Transverse colon (tissue), 4 donors: ENCODE measurements at places on chromosomes 16 and 17. TPM values are rescaled to one million over a fixed set of nuclear protein-coding genes. Genes with fewer than 3 reads are reported as not detected.

GRCh38 chr16:17053536-17054160 is 417.1 kb downstream of the XYLT1 start:
- no peak for DNase-seq

- DNase-seq, result no peak
These were observed 53.1 kb upstream of the ENPP7 start for GRCh38 chr17:79677646-79678045.

CFAP119 gene
- 6.0 TPM for total RNA-seq

TMEM92 gene
- total RNA-seq, result 3.7 TPM

DNA sequence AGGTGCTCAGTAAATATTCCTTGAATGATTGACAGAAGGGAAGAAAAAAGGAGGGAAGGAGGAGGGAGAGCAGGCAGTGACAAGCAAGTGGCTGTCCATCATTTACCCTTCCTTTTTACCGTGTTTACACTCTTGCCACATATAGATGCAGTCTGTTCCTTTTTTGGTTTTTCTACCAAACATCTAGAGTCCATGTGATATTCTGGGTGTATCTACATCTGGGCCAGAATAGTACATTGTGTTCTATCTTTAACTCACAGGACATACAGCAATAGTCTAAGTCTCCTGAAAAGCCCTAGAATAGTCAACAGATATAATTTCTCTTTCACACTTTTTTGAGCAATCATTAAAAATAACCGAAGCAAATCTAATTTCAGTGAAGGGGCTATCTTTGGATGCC is 33.5 kb downstream of the KCNJ2 start:
- no peak for DNase-seq

DNA sequence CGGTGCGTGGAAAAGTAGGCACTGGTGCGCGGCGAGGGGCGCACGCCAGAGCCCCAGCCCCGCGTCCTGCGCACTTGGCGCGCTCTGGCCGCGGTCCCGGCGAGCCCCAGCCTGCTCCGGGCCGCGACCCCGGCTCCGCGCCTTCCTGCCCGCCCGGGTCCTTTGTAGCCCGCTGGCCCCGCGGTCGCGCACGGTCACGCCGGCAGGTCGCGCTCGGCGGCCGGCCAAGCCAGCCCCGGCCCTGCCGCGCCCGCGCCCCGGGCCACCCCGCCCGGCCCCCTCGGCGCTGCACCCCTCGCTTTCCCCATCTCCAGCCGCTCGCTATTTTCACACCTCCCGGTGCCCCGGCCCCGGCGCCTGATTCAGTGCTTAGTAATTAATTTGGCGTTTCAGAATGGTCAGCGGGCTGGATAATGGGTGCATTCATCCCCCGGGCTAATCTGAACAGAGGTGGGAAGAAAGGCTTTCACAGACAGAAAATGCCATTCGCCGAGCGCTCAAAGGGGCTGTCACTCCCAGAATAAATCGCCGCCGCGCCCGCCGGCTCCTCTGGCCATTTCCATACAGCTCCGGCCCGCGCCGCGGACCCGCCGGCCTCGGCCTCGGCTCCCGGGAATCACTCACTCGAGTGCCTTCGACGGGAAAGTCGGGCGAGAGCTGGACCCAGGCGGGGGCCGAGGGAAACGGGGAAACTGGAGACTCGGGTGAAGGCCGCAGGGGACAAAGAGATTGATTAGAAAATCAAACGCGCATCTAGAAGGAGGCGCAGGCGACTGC is 17.8 kb upstream of the NTN1 start:
- DNase-seq, result no peak

DNA sequence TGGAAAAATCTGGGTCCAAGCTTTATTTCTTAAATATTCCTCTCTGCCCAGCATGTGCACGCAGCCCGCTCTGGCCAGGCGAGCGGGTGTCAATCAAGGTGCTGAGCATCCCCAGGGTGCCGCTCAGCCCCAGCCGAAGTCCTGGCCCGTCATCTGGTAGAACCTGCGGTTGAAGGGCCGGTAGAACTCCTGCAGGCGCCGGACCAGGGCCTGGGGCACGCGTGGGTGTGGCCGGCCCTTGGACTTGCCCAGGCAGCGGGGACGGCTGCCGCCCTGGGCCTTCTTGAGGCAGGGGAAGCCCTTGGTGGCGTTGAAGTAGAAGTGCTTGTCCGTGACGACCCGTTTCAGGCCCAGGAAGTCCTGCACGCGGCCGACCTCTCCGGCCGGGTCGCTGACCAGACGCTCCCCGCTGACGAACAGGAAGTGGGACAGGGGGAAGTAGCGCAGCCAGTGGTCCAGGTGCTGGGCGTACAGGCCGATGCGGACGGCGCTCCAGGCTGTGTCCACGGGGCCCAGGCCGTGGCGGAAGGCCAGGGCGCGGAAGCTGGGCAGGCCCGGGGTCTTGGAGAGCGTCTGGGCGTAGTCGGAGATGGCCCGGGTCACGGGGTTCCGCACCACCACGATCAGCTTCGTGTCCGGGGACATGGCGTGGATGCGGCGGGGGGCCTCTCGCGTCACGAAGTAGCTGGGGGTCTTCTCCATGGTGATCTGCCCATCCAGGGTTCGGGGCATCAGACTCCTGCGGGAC is 6.6 kb downstream of the HS3ST6 start:
- DNase-seq, result no peak

DNA sequence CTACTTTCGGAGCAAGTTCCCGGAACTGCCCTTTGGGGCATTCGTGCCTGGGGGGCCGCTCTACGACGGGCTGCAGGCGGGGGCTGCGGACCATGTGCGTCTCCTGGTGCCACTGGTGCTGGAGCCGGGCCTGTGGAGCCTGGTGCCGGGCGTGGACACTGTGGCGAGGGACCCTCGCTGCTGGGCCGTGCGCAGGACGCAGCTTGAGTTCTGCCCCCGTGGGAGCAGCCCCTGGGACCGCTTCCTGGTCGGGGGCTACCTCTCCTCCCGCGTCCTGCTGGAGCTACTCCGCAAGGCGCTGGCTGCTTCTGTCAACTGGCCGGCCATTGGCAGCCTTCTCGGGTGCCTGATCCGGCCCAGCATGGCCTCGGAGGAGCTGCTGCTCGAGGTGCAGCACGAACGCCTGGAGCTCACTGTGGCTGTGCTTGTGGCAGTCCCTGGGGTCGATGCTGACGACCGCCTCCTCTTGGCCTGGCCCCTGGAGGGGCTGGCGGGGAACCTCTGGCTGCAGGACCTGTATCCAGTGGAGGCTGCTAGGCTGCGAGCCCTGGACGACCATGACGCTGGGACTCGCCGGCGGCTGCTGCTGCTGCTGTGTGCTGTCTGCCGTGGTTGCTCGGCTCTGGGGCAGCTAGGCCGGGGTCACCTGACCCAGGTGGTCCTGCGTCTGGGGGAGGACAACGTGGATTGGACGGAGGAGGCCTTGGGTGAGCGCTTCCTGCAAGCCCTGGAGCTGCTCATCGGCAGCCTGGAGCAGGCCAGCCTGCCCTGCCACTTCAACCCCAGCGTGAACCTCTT is 3.6 kb downstream of the MIEF2 start:
- DNase-seq, result no peak

DNA sequence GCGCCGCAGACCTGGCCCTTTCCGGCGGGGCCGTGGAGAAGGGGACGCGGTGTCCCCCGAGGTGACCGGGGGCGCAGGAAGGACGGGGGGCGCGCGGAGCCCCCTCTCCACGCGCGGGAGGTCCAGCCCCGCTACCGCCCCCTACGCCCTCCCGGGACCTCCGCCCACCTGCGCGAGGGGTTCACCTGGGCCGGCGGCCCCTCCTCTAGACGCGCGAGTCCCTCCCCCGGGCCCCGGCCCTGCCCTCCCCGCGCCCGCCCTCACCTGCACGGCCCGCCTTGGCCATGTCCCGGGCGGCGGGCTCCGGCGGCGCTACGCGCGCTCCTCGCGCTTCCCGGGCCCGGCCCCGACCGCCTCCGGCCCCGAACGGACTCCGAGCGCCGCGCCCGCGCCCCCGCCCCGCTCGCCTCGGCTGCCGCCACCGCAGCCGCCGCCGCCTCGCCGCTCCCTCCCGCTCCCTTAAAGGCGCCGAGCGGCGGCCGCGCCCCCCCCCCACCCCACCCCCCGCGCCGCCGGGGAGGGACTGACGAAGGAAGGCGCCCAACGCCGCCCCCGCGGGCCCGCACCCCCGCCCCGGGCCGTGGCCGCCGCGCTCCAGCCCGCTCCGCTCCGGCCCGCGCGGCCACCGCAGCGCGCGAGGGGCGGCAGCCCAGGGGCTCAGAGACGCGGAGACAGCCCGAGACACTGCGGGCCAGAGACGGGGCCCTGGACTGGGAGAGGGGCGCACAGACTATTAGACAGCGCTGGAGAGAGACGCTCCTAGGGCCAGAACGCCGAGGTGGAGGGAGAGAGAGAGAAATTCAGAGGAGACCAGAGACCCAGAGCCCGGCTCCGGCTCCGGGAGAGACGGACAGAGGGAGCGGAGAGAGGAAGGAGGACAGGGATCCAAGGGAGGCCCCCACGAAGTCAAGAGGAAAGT is at the start of gene PITPNM3:
Gene PITPNM3, minus strand, starts transcription at position 435 of the 919 bp plus-strand sequence. Its CDS starts 149 bp downstream, at position 286.
- peak; percentile 50 for DNase-seq

CD300A gene
- total RNA-seq, result not detected

SLX4 gene
- 3.0 TPM for total RNA-seq

GRCh38 chr17:80763293-80763867 is 218.7 kb downstream of the RPTOR start:
- DNase-seq, result no peak

- DNase-seq, result peak; percentile 94
These were observed at the start of gene LRRC59 for GRCh38 chr17:50397111-50397918. LRRC59 (minus strand) TSS chr17:50397523; CDS start chr17:50397317, 206 bp downstream.

DNA sequence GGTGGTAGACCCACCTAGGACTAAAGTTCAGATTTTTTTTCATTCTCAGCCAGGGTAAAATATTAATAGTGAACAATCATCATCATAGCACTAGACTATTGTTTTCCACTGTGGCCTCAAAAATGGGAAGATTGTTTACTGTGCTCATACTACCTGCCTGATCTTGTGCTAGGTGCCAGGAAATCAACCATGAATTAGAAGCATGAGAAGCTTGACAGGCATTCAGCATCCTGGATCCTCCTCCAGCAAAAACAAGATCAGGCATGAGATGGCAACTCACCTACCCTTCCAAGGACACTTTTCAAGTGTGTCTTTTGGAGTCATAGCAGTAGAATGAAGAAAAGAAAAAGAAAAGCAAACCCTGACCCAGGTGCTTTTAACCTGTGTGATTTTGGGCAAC is 174.2 kb downstream of the CYLD start:
- DNase-seq, result no peak

- no peak for DNase-seq
These were observed 121.7 kb downstream of the MYO1D start for GRCh38 chr17:32755045-32755805.

ETV4 gene
- total RNA-seq, result 1.3 TPM

- DNase-seq, result no peak
These were observed 38.2 kb downstream of the PSME3IP1 start for GRCh38 chr16:57147381-57148221.

DNA sequence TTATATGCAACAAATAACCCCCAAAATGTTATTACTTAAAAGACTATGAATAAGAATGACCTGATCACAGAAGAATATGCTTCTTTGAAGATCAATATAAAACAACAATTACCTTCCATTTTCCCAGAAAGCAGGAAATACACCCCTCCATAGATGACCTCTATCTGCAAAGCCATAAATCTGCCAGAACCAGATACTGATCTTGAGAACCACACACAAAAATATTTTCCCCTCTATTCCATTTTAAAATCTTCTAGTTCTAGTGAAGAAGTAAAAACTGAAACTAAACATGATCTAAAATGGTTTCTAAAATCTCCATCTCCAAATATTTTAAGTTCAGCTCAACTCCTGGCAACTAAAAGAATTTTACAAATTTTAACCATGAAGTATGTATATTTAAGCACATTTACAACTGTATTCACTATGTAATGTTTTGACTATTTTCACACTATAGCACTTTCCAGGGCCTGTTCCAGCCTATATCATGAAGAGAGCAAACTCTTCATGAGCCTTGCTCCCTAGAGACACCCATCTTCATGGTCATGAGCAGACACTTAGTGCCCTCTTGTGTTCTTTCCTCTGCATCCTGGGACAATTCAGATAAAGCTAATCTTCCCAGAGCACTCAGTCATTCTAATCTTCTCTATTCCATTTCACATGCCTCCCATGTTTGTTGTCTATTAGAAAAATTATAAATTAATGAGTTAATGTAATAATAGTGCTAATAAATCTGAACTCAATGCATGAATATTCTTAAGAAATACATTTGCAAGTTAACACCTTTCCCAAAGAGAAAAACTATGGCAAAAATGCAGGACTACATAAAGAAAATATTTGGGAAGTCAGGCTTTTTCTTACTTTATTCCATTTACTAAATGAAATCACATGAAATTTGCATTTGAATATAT is 87.0 kb downstream of the HELZ start:
- DNase-seq, result no peak

- no peak for DNase-seq
These were observed 6.3 kb upstream of the CEP131 start for GRCh38 chr17:81228834-81229665.

DNA sequence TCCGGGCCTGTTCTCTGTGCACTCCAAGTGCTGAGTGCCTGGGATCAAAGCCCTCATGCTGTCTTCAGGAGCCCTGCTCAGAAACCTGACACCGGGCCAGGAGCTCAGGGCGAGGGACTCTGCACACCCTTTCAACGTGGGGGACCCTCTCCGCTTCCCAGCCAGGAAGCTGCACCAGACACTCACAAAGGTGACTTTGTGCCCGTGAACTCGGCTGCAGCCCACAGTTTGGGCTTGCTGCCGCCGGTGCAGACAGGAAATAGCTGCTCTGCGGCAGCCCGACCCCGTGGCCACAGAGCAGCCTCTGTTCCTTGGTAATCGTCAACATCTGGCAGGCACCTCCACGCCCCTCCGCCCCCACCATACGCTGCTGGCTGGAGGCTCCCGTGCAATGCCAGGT is 93.4 kb upstream of the METRNL start:
- DNase-seq, result peak; percentile 47

- DNase-seq, result no peak
These were observed 20.7 kb upstream of the MYLK3 start for GRCh38 chr16:46768809-46769208.

- DNase-seq, result no peak
These were observed 79.0 kb downstream of the NETO2 start for GRCh38 chr16:47064775-47065174.

- DNase-seq, result no peak
These were observed 11.0 kb upstream of the WIPI1 start for GRCh38 chr17:68468334-68468733.

DNA sequence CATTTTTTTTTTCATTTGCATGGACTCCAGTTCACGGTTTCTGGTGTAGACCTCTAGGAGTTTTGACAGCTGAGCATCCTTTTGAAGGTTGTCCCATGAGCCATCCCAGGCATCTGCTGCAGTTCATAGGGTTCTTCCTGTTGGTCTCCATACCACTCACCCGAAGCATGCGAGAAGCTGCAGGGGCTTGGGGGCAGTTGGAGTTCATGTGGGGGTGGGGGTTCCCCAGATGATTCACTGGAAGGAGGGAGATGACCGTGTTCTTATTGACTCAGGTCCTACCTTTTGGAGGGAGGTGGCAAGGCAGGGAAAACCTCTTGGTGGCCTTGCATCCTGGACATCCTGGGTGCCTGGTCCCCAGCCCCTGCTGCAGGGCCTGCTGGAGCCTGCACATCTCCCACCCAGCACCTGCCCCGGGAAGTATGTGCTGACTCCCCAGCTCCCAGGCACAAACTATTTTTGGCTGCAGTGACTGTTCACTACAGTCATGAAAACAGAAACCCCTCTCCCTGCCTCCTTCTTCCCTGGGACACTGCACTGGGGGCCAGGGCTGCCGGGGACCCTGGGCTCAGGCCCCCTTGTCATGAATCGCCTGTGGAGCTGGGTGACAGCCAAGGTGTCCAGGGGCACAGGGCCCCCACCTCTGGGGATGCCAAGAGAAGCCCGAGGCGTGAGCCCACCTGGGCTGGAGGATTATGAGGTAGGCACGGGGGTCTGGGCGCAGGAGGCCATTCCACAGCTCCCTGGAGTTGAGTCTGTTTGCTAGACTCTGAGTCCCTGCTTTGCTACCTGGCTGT is 64.9 kb upstream of the LGALS9 start:
- DNase-seq, result no peak
